ENCODE measurements at places on chromosomes 4 and X.

DNA sequence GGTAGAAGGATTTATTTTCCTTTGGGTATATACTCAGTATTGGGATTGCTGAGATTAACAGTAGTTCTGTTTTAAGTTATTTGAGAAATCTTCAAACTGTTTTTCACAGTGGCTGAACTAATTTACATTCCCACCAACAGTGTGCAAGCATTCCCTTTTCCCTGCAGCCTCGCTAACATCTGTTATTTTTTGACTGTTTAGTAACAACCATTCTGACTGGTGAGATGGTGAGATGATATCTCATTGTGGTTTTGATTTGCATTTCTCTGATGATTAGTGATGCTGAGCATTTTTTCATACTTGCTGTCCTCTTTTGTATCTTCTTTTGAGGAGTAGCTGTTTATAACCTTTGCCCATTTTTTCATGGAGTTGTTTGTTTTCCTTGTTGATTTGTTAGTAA is 457.8 kb downstream of the TRAM1L1 start:
- DNase-seq = no peak

- no peak for DNase-seq
Measured at GRCh38 chrX:24113181-24113580, 36.3 kb upstream of the ZFX start.

- DNase-seq = no peak
Measured at GRCh38 chr4:55291227-55291640, 54.8 kb upstream of the SRD5A3 start.

DNA sequence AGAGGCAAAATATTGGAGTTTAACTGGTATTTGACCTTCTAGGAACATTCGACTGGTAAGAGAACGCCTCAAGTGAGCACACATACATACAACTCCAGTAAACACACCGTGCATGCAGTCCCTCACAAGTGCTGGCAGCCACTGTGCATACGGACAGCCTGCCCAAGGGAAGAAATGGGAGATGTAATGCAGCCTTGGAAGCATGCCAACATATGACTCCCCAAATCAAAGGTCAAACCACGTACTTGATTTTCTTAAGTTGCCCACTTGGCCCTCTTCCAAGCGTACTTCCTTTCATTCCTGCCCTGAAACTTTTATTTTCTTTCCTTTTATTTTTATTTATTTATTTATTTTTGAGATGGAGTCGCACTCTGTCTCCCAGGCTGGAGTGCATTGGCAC is 206.6 kb downstream of the SPRY1 start:
- no peak for DNase-seq

DNA sequence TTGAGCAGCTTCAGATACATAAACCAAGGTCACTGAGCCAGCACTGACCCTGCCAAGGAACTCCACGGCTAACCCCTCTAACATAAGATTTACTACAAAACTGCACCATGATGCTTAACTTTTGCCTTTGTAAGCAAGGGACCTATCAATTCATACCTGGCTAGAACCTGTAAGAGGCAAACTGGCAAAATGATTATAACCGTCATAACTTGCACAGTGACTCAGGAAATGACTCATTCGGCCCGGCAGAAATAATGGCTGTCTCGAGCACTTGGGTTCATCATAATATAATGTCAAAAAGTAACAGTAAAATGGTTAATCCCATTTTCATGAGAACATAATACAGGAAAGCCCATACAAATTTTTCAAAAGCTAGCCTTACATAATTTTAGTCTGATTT is 17.2 kb downstream of the RASGEF1B start:
- no peak for DNase-seq

DNA sequence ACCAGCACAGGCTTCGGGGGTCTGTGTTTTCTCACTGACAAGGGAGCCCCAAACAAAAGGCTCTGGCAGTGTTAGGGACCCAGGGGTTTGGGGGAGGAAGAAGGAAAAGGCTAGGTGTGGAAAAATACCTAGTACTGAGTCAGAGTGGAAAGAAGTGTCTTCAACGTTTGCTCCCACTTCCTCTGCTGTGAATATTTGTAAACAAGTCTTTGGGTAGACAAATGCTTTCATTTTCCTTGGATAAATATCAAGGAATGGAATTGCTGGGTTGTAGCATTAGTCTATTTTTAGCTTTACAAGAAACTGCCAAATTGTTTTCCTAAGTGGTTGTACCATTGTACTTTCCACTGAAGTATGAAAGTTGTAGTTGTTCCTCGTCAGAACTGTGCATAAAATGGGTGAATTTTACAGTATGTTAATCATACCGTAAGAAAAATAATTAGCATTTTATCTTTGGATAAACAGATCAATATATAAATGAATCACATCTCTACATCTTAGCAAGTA is 17.4 kb downstream of the COL4A5 start:
- no peak for DNase-seq

DNA sequence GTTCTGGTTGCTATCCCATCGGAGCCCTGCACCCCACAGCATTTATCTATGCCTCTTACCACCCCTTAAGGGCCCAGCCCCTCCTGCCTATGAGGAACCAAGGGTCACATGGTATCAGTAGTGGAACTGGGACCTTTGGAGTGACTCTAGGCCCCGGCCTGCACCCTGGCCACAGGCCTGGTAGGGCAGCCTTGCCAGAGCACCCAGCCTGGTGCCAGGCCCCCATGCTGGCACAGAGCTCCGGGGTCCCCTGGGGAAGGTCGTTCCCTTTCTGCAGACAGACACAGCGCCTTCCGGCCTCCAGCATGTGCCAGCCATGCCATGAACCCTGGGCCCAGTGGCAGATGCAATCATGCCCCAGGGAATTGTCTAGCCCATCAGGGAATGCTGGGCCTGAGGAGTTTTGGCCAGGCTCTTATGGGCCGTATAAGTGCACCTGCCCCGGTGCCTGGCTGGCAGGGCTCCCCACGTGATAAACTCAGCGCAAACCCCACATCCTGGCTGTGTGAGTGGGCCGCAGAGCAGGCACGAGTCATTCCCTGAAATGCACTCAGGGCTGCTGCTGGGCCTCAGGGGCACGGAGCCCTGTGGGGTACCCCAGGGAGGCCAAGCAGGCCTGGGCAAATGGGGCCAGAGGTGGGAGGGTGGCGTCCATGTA is 19.8 kb upstream of the ADD1 start:
- DNase-seq = no peak

GRCh38 chr4:92235731-92236130 is 68.0 kb upstream of the GRID2 start:
- no peak for DNase-seq

- DNase-seq = peak; percentile 8
Measured at GRCh38 chr4:106478152-106478551, 109.6 kb upstream of the GIMD1 start.

DNA sequence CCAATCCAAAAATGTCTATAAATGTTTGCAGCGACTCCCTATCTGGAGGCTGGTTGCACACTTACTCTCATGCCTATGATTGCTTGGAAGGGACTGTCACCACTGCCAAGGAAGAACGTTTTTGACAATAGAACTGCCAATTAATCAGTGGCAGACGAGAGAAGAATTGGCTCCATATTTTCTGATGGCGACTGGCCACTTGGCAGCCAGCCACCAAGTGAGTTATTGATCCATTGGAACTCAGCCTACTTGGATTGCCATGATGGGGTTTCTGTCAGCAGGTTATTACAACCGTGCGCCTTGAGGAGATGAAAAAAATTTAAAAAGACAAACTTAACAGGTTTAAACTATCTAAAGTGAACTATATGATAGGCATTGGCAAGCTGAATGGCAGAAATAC is 47.4 kb downstream of the LINC00632 start:
- DNase-seq = no peak

- no peak for DNase-seq
Measured at GRCh38 chrX:31356275-31357212, 284.7 kb upstream of the FTHL17 start.

DNA sequence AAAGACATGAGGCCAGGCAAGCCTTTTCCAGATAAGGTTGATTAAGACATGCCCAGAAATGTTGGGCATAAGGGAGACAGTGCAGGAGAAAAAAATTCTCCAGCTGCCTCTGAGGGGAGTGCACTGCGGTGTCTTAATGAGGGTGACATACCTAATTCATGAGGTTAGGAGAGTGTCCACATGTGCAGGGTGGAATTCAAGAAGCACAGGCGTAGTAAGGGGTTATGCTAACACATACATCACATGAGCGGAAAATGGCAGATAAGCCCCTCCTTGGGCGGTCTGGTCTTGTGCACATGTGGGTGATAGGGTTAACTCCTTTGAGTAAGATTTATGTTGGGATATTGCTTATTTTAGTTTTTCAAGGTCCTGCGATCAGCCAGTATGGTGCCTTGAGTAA is 122.4 kb downstream of the PHKA2 start:
- DNase-seq = no peak

DNA sequence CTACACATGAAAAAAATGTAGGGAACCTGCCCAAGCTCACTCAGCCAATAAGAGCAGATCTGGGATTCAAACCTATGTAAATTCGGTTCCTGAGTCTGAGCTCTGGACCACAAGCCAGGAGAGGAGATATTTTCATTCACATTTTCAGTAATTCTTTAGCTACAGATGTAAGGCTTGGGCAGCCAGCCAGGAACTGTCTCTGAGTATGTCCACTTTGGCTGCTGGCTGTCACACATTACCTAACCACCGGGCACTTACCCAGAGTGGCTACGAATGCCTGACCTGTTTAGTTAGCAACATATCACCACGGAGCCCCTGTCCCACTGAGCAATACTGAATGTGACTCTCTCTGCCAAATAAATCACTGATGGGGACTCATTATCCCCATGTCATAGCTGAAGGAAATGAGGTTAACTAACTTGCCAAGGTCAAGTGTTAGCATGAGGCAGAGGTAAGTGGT is 15.3 kb downstream of the USP46 start:
- DNase-seq = no peak

DNA sequence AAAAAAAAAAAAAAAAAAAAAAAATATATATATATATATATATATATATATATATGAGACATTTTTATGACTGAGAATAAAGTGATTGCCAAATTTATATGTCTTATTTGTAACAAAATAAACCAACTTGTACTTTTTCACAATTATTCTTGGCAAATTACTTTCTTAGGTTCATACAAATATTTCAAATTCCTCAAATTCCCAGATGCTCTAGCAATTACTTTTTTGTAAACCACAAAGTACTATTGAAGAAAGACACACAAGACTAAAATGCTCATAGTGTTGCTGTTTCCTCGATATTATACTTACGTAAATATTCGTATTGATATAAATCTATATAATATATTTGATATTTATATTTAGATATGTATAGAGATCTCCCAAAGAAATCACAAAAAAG is 390.0 kb downstream of the FAT4 start:
- DNase-seq = no peak

GRCh38 chr4:140876615-140877364 is 120.6 kb upstream of the TBC1D9 start:
- DNase-seq = no peak

GRCh38 chr4:184364100-184364921 is 110.0 kb downstream of the IRF2 start:
- DNase-seq = no peak

GRCh38 chr4:155832664-155833063 is 33.4 kb downstream of the ASIC5 start:
- DNase-seq = no peak

GRCh38 chrX:132015875-132016274 is 7.2 kb upstream of the STK26 start:
- no peak for DNase-seq

GRCh38 chrX:73977542-73978169 is 326.3 kb upstream of the ZCCHC13 start:
- no peak for DNase-seq

DNA sequence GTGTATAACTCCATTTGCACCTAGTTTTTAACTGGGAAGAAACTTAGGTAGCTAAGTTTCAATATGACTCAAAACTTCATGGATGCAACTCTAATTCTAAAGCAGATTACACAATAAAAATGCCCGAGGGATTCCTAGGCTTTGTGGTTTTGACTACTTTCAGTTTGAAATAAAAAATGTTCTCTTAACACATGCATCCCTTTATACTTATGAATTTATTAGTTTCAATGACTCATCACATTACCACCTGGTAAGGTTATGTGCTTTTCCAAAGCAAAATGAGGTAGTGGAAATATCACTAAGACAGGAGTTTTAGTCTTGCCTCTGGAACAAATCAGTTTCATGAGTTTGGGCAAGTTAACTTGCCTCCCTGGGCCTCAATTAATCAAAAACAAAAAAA is 125.5 kb downstream of the OPHN1 start:
- no peak for DNase-seq

DNA sequence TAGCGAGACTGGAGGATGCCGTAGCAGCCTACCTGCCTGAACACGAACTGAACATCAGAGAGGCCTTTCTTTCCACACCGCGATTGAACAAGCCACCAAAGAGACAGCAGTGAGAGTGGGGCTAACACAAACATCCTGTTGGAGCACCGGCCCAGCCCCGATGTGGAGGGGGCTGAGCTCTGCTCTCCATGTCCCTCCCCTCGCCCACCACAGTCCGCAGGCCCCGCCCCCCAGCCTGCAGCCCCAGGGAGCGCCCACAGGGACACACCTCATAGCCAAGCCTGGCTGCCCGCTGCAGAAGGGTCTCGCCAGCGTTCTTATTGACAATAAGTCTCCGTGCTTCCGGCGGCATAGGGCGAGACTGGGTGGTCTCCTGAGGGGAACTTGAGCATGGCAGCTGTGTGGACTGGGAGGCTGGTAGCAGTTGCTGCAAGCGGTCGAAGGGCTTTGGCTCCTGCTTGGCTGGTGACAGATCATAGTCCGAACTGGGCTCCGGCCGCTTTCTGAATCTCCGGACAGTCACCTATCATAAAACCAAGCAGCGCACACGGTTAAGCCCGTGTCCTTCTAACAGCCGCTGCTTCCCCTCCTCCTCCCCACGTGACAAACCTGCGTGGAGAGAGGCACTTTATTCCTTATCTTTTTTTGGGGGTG is 35.8 kb downstream of the BCOR start:
- DNase-seq = no peak

GRCh38 chrX:121641560-121641959 is 594.1 kb downstream of the GLUD2 start:
- DNase-seq = no peak

DNA sequence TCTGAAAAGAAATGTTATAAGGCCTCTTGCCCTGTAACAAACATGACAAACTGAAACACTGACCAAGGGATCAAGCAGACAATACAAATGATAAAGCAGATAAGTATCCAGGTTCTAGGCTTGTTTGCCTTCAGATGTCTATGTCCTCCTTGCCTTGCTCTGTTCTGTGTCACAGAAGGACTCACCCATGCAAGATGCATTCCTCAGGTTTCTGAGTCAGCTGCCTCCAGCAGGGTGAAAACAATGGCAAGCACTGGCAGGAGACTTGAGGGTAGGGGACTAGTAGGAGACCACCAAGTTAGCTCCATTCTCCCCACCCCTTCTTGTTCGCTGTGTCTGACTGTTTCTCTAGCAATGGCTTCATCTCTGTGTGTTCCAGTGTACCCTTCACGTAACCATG is 76.6 kb upstream of the CXXC4 start:
- DNase-seq = no peak

GRCh38 chrX:131301155-131301554 is 12.0 kb upstream of the IGSF1 start:
- no peak for DNase-seq

All from NCI-H1105 (cell line).